Stimulated activated CD8-positive, alpha-beta memory T cell treated with anti-CD3 and anti-CD28 coated beads, Interleukin-4, amount 100 ng/mL, for 24 hours (primary cell): ENCODE measurements at places on chromosomes 4 and X.

DNA sequence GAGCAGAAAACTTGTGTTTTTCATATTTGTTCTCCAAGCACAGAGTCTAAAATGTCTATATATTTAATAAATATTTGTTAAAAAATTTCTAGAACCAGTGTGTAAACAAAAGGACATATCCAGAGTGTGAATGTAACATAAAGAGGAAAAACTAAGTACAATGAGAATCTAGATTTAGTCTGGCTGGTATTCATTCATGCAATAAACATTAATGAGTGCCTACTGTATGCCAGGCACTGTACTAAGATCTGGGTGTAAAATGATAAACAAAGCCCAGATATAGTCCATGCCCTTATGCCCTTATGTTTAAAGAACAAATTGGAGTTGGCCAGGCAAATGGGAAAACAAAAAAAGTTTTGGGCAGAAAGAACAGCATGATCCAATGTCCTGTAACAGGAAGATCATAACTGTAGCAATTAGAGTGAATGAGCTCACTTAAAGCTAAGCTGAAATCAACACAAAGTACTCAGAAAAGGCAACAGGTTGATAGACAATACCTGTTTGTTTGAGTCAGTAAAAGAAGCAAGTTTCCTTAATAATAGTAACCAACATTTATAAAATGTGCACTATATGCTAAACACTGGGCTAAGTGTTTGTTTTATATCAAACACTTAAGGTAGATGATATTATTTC is 1.3 kb upstream of the TMLHE start:
- no peak for DNase-seq

DNA sequence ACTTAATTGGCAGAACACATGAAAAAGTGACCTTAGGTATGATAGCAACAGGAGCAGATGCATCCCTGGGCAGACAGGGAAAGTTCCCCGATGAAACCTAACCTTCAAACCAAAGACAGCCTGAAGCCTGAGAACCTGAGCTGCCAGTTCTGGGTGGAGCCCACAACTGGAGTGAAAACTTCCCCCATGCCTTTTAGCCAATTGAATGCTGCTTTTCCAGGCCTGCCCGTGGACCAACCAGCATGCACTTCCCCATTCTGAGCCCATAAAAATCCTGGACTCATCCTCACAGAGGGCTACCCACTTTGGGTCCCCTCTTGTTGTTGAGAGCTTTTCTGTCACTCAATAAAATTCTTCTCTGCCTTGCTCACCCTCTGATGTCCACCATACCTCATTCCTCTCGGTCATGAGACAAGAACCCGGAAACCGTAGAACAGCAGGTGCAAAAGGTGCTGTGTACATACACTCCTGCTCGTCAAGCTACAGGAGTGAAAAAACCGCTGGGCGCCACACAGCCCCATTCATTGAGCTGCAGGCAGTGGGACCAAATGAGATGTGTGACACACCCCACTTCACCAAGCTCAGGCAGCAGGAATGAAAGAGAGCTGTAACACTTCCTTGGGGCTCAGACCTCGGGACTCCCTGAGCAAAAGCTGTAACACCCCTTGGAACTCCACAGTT is 13.9 kb upstream of the SLC7A11 start:
- no peak for DNase-seq

DNA sequence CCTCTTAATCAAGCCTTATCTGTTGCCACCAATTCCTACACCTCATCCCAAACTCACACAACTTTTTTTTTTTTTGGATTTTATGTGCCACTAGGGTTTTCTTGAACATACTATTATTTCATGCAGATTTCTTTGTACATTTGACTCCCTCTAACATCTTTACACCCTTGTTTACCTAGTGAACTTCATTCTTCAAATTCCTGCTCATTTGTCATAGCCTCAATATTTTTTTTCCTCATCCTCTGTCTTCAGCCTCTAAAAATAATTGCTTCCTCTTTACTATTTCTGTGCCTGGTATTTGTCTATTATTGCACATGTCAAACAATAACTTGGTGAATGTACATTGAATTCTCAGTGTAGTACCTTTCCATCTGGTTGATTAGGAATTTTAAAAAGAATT is 22.0 kb downstream of the NBDY start:
- DNase-seq = no peak

GRCh38 chr4:6439120-6439762 is 33.2 kb downstream of the PPP2R2C start:
- DNase-seq = no peak

DNA sequence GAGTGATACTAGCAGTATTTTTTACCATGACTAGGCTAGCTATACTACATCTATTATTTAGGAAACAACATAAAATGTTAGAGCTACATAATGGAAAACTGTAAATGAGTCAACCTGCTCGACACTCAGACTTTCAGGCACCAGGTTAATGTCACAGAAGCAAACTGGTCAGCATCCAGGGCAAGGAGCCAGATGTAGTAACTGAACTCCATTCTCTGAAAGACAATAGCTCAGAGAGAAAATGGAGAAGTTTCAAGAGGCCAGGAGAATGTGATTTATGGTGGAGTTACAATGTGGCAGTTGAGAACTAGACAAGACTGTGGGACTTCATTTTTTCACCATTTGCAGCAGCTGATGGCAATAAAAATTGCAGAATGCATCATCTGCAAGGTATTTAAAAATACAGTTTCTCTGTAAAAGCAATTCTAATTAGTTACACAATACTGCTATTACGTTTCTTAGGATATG is 342.7 kb upstream of the PABPC4L start:
- no peak for DNase-seq
